ENCODE measurements at places on chromosomes 4 and X.

- DNase-seq: peak; percentile 54
Observed at GRCh38 chr4:121462660-121463261, 81.9 kb upstream of the QRFPR start.

DNA sequence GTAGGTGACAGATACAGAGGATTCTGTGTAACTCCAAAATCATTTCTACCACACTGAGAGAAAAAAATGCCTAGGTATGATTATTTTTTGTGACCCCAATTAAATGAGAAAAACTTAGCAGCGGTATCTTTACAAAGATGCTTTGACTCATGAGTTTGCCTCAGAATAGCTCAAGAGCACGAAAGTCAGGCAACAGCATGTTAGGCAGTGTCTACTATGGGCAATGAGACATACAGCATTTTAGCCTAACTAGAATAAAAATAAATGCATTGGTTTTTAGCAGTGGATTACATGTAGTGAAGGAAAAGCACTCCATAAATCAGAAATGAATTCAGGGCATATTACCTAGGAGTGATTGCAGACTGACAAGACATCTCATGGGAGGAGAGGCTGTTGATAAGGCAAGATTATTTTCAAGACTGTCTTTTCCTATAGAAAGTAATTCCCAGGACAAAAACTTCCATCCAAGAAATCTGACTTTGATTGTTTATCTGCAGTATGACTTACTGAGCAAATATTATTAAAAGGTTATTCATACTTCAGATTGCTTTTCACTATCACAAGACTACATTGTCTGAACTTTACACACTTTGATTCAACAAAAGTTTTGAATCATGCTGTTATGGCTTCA, 3.6 kb downstream of the ANXA10 start:
- peak; percentile 35 for DNase-seq

DNA sequence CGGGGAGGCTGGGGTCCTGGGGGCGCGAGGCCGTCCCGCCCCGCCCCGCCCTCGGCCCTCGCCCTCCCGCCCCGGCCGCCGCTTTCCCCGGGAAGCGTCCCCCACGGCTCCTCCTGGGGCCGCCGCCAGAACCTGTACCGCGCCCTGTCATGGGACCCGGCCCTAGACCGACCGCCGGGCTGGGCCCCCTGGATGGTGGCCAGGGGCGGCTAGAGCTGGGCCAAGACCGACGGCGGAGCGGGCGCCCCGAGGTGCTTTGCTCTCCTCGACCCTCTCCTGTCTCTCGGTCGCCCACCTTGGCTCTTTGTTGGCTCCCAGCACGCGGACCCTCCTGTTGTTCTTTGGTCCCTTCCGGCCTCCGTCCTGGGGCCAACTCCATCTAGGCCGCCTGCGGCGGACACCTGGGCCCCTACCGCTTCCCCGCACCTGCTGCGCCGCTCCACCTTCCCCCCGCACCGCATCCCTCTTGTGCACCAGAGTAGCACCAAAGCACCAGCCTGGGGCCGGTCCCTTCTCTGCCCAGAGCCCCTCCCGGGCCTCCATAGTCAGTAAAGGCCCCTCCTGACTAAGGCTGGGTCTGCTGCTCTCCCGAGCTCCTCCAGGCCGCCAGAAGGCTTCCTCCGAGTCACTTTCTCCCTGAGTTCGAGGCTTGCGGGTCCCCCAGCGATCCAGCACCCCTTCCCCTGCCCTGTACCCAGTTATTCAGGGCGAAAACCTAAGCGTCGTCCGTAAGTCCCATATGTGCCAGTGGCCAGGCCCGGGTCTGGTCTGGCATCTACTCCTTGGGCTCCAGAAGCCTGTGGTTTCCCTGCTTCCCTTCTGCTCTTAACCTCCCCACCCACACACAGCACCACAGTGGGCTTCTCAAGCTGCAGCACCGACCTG, 587 bp downstream of the TACC3 start:
- DNase-seq: no peak

DNA sequence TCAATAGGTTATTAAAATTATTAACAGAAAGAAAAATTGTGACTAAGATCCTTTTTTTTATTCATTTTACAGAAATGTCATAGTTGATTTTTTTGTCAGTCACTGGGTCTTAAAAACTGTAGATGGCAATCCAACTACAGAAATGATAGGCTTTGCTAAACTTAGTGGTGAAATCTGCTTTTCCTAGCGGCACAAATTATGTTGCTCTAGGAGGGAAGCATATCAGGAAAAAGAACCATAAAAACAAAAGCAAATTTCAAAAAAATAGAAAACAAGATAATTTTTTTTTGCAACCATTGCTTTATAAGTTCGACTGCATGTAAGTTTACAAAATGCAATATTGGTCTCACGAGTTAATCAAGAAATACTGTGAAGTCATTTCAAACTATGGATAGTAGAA, 443.5 kb upstream of the IGFBP7 start:
- no peak for DNase-seq

- DNase-seq: no peak
Observed at GRCh38 chrX:155231163-155231562, 14.9 kb downstream of the VBP1 start.

- no peak for DNase-seq
Observed at GRCh38 chr4:42320822-42321388, 76.4 kb upstream of the SHISA3 start.

DNA sequence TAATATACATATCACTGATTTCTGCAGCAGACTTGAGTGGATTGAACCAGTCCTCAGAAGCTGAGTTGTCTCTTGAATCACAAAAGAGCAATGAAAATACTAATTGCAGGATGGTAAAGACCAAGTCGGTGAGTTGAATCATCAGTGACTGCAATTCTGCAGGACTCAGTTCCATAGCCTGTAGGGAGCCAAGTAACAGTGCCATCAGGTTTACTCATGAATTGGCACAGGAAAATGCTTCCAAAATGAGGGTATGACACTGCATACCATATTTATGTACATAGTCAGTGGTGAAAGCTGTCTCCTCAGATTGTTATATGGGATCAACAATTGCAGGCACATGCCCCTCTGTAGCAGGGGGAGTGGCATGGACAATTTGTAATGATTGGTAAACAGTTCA, 192.8 kb downstream of the CCNG2 start:
- peak; percentile 82 for DNase-seq

DNA sequence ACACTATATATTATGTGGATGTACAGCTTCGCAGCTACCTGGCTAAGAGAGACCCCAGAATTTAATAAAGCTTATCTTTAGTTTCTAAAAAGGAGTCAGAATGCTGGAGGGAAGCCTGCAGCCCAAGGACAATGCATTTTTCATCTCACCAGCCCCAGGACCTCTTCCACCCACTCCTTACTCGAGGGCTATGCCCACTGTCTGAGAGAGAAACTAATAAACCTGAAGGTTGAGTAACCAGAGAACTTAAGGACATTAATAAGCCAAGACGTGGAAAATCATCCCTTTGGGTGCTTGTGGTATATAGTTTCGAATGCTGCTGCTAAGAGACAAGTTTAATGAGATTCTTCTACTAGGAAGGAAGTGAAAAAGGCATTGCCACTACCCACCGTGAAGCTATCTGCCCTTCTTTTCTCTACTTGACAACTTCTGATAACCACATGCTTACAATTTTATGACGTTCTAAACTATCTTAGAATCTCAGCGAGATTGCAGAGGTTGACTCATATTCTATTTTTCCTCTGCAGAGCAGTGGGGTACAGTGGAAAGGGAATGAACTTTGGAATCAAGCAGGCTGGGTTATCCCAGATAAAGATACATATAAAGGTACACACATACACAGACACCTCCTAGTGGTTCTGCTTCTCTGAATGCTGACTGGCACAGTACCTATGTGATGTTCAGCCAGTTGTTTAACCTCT, 3.3 kb downstream of the RELL1 start:
- DNase-seq: peak; percentile 24

GRCh38 chr4:17128268-17128667, 229.8 kb upstream of the LDB2 start:
- DNase-seq: no peak

GRCh38 chrX:136789856-136790255, 9.1 kb upstream of the ARHGEF6 start:
- DNase-seq: no peak

GRCh38 chrX:150028692-150029091, 90.4 kb upstream of the EOLA2 start:
- DNase-seq: no peak

DNA sequence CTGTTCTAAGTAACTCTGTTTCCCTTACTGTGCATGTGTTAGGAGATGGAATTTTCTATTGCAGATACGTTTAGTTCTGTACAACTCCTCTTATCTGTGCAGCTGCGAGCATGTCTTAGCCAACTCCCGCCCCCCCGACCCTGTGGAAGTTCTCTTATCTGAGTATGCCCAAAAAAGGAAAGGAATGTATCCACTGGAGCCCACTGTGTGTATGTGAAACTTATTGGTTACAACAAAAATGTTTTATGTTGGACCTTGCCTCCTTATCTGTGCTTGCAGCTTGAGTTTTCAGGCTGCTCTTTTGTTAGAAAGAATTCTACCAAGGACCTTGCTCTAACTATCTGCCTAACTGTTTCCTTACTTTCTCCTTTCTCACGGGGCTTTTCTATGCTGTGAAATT, 24.2 kb upstream of the DCAF8L2 start:
- DNase-seq: no peak

DNA sequence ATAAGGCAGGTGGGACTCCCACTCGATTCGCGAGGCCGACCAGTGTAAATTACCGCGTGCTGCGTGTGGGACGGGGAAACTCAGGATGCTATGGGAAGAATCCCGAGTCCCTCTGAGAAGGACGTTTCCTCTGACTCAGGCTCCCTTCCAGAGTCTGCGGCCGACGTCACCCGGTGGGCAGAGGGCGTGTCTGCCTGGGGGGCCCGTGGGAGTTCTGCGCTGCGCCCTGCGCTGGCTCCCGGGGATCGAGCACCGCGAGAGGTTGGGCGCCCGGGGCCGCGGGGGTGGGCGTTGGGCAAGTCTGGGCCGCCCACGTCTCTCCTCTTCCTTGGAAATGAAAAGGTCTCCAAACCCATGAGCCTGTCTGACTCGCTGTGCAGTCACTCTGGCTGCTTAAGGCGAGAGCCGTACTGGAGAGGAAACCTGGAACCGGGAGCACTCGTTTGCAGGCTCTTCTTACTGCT, 568 bp downstream of the NIPAL1 start:
- DNase-seq: peak; percentile 96

DNA sequence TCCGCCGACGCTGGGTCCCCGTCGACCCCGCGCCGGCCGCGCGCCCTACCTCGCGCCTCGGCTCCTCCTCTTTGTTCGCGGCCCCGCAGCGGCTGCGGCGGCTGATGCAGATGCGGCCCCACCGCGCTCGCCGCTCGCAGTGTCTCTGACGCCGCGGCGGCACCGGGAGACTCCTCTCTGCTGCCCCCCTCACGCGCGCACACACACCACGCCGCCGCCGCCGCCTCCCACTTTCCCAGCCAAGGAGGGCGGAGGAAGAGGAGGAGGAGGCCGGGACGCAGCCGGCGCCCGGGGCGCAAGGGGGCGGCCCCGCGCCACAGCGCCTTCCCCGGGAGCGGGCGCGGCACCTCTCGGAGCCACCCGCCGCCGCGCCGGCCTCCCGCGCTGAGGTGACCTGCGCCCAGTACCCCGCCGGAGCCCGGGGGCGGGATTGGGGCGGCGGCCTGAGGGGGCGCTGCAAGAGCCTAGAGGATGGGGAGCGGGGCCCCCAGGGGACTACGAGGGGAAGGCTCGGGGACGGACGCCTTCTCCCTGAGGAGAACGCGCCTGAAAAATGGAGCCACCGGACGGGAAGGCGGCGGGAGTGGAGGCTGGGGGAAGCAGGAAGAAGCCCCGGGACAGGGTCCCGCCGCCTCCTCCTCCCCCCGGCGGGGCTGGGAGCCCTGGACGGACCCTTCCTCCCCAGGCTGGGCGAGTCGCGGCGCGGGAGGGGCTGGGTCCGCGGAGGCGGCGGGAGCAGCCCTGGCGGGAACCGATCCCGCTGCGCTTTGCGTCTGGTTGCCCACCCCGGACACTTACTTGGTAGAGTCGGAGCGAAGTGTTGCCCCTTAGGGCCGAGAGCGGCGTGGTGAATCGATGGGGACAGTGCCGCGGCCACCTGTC, at the start of gene SH3RF1:
Gene SH3RF1, minus strand, starts transcription at position 147 of the 882 bp plus-strand sequence. CDS start 1,744 bp downstream, outside the sequence.
- peak; percentile 90 for DNase-seq

DNA sequence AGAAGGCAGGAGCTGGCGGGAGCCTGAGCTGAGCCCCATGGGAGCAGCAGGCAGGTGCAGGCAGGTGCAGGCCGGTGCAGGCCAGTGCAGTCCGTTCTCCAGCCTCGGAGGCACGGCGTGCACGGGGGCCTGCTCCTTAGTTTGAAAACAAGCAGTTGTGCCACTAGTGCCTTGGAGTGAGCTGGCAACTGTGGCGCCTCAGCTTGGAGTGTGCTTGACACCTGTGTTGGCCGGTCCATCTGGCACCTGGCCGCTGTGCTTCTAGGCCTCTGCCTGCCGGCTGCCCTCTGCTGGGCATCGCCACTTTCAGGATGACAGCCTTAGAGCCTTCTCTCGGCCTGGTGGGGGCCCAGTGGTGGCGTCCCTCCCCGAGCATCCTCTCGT, 47.9 kb downstream of the RGS12 start:
- DNase-seq: peak; percentile 7

GRCh38 chr4:33924811-33925210, 2319.5 kb downstream of the ARAP2 start:
- no peak for DNase-seq

DNA sequence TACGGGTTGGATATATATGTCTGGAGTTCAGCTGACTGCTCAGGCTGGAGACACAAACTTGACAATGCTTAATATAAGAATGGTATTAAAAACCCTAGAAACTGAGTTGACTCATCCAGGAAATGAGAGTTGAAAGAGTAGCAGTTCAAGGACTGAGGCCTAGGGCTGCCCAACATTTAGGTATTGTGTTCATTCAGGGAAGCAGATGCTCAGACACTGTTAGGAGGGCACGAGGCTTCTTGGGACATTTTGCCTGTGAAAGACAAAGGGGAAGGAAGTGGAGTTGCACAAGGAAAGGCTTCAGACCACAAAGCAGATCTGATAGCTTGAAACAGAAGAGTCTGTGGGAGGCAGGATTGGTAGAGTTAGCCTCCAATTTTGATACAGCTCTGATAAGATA, 52.0 kb upstream of the HS3ST1 start:
- no peak for DNase-seq

GRCh38 chr4:150039274-150040127, 38.7 kb upstream of the DCLK2 start:
- no peak for DNase-seq

DNA sequence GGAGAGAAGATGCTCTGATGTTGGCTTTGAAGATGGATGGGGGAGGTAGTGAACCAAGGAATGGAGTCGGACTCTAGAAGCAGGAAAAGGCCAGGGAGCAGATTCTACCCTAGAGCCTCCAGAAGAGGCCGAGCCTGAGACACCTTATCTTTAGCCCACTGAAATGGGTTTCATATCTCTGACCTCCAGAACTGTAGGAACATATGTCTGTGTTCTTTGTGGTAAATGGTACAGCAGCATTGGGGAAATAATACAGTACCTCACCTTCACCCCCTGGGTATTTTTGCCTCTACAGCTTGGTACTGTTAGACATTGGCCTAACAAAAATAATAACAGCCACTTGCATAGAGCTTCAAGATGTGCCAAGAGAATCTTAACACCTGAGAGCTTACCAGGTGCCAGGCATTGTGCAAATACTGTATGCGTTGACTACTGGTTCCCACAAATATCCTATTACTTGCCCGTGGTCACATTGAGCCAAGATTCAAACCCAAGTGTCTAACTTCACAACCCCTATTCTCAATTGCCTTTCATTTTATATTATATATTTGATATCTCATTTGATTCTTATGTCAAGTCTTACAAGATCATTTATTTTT, 57.0 kb upstream of the PGM2 start:
- DNase-seq: no peak

Measured in mammary epithelial cell (primary cell).